ENCODE measurements at places on chromosomes 16 and 17. TPM values are rescaled to one million over a fixed set of nuclear protein-coding genes. Genes with fewer than 3 reads are reported as not detected.

The PIPOX gene
- total RNA-seq = 1.2 TPM

The RRAD gene
- 8.2 TPM for total RNA-seq

The G6PC1 gene
- total RNA-seq = not detected

The GPRC5B gene
- 21.9 TPM for total RNA-seq

The HCFC1R1 gene
- 104 TPM for total RNA-seq

The SPATA22 gene
- 0.24 TPM for total RNA-seq

The SLC6A4 gene
- 0.28 TPM for total RNA-seq

The KRTAP9-1 gene
- total RNA-seq = not detected

The HYDIN gene
- total RNA-seq = 2.8 TPM

All from posterior vena cava (tissue), 2 donors.